CD4-positive, alpha-beta T cell treated with Interleukin-12 subunit alpha and Interleukin-12 subunit beta, for 1 hour (primary cell): ENCODE measurements at places on chromosomes 6 and 20.

DNA sequence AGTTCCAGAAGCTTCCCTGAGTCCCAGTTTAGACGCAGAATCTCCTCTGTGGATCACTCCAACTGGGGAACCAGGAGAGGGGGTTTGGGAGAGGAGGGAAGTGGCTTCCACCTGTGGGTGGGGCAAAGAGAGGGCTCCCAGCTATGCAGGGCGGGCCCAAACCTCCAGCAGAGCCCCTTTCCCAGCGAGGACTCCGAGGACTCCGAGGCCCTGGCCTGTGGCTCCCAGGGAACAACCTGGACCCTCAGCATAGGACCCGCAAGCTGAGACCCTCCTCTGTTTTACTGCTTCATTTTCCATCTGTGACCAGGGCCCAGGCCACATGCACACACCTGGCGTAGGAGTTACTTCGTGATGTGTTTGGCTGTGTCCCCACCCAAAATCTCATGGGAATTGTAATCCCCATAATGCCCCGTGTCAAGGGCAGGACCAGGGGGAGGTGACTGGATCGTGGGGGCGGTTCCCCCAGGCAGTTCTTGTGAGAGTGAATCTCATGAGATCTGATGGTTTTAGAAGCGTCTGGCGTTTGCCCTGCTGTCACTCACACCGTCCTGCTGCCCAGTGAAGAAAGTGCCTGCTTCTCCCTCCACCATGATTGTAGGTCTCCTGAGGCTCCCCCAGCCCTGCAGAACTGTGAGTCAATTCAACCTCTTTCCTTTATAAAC is 27.9 kb downstream of the NTSR1 start:
- DNase-seq, result no peak

DNA sequence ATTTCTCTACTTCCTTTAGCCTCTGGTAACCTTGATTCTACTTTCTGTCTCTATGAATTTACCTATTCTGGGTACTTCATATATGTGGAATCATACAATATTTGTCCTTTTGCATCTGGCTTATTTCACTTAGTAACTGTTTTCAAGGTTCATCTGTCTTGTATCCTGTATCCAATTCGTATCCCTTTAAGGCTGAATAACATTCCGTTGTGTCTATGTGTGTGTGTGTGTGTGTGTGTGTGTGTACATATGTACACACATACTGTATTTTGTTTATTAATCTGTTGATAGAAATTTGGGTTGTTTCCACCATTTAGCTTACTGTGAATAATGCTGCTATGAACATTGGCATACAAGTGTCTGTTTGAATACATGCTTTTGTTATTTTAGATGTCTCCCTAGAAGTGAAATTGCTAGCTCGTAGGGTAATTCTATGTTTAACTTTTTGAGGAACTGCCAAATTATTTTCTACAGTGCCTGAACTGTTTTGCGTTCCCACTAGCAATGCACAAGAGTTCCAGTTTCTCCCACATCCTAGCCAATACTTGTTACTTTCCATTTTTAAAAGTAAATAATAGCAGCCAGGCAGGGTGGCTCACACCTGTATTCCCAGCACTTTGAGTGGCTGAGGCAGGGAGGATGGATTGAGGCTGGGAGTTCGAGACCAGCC is 17.7 kb downstream of the SENP6 start:
- no peak for DNase-seq

- no peak for DNase-seq
These were observed at the start of gene PKIG for GRCh38 chr20:44582311-44583025. Gene PKIG, plus strand, starts transcription at chr20:44582579. Its CDS starts 31,978 bp downstream, at chr20:44614557.

- no peak for DNase-seq
These were observed 221.3 kb downstream of the ERMARD start for GRCh38 chr6:169972736-169973135.

DNA sequence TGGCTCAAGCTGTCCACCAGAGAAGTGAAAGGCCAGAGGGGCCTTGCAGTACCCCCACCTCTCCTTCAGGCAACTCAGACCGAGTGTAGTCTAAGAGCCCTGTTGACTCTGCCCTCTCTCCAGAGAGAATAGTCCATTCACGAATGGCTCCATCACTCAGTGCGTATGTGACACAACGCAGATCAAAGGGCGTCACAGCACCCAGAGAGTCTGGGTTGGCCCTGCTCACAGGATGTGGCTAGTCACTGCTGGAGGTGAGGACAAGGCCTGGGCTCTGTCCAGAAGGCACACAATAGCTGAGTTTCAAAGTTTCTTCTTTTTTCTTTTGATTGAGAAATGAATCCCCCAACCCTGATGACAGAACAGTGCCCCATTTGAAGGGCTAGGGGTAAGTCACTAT is 74.1 kb downstream of the TRMT11 start:
- no peak for DNase-seq
